ENCODE measurements at places on chromosomes 2 and 18. TPM values are rescaled to one million over a fixed set of nuclear protein-coding genes. Genes with fewer than 3 reads are reported as not detected.

The WIPF1 gene
- polyA plus RNA-seq, result 27.8 TPM

The RGPD5 gene
- 7.3 TPM for polyA plus RNA-seq

The GKN1 gene
- polyA plus RNA-seq, result not detected

The OSBPL6 gene
- polyA plus RNA-seq, result 6.5 TPM

The REG3A gene
- polyA plus RNA-seq, result not detected

The SKOR2 gene
- not detected for polyA plus RNA-seq

The CRYBA2 gene
- polyA plus RNA-seq, result not detected

The IL1B gene
- 0.27 TPM for polyA plus RNA-seq

The SPP2 gene
- not detected for polyA plus RNA-seq

The PSME4 gene
- 54.5 TPM for polyA plus RNA-seq

The UGT1A6 gene
- polyA plus RNA-seq, result 2.8 TPM

The MC5R gene
- polyA plus RNA-seq, result 0.13 TPM

The ARHGAP25 gene
- 6.4 TPM for polyA plus RNA-seq

The GALNT3 gene
- 12.3 TPM for polyA plus RNA-seq

The ITGA4 gene
- polyA plus RNA-seq, result 27.9 TPM

The ABCB11 gene
- polyA plus RNA-seq, result not detected

The SPTBN1 gene
- polyA plus RNA-seq, result 254 TPM

The SNTG2 gene
- polyA plus RNA-seq, result 4.1 TPM

The IFIH1 gene
- polyA plus RNA-seq, result 5.6 TPM

The GPR17 gene
- polyA plus RNA-seq, result 0.95 TPM

The DSG2 gene
- polyA plus RNA-seq, result 51.5 TPM

The LIMS2 gene
- polyA plus RNA-seq, result 21.6 TPM

The CAPN14 gene
- 0.07 TPM for polyA plus RNA-seq

The LTBP1 gene
- 74.6 TPM for polyA plus RNA-seq

The ZBTB14 gene
- polyA plus RNA-seq, result 22.8 TPM

The ARMC9 gene
- 30.6 TPM for polyA plus RNA-seq

The USP37 gene
- polyA plus RNA-seq, result 16.1 TPM

All from renal pelvis (tissue), 12 donors.